ENCODE measurements at places on chromosomes 4 and X. TPM values are rescaled to one million over a fixed set of nuclear protein-coding genes. Genes with fewer than 3 reads are reported as not detected.

DCHS2 gene
- total RNA-seq = 1.8 TPM

HCCS gene
- 21.9 TPM for total RNA-seq

COPS4 gene
- total RNA-seq = 35.3 TPM

FAM184B gene
- total RNA-seq = not detected

GSX2 gene
- not detected for total RNA-seq

CXCL11 gene
- 0.31 TPM for total RNA-seq

LIMCH1 gene
- 95.9 TPM for total RNA-seq

ASMT gene
- 1.3 TPM for total RNA-seq

ENPP6 gene
- 3.9 TPM for total RNA-seq

IL3RA gene
- 7.4 TPM for total RNA-seq

LGI2 gene
- total RNA-seq = 1.5 TPM
